BE2C (cell line): ENCODE measurements at places on chromosomes 6 and 20.

DNA sequence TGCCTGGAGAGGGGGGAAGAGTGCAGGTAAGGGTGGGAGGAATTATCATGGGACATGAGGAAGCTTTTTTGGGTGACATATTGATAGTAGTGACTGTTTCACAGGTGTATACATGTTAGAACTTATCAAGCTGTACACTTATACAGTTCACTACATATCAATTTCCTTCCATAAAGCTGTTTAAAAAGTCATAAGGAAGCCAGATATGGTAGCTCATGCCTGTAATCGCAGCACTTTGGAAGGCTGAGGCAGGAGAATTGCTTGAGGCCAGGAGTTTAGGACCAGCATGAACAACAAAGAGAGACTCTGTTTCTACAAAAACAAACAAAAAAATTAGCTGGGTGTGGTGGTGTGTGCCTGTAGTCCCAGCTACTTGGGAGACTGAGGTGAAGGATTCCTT is 21.7 kb downstream of the ZSCAN12 start:
- no peak for DNase-seq

DNA sequence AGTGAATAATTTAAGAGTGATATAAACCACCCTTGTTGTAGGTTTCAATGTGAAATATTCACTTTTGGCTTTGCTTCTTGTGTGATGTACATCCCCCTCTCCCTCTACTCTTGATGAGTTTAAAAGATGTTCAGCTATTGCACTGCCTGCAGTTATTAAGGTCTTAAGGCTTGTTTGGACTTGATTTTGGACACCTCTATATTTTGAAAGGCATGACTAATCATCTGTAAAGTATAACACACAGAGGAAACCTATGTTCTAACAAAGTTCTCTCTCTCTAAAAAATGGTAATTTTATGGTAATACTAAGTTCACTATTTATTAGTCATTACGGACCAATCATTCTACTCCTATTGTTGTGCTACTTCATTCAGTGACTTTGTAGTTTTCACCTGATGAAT is 1719.9 kb downstream of the GRIK2 start:
- no peak for DNase-seq

GRCh38 chr6:89506716-89507617 is 74.0 kb downstream of the ANKRD6 start:
- DNase-seq, result no peak

DNA sequence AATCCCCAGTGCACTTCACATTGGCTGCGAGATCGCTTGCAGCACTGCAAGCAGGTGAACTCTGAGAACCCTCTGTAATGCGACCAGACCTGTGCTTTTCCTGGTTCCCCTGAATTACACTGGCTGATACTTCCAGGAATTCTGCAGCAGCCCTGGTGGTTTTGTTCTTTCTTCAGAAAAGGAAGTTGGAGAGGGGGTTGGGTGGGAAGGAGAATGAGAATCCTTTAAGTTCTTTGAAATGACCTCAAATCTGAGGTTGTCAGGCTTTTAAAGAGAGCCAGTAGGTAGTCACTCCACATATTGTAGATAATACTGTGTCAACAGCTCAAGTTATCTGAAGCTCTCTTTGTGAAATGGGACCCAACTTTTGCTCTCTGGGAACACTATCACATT is 62.4 kb downstream of the GCNT2 start:
- no peak for DNase-seq

DNA sequence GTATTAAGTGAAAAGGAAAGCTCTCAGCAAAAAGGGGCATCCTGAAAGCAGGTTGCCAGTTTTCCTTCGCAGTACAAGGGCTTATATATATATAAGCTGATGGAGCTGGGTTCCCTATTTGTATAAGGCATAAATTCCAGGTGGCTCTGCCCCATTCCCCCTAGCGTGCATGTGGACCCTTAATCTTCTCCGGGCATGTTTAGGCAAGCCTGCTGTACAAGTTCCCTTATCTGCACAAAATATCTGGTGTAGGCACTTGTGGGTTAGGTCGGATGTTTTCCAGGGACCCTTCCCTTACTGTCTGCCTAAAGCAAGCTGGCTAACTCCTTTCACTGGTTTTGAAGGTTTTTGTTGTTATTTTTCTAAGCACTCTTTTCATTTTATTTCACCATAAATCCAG is 140.7 kb downstream of the FUT9 start:
- no peak for DNase-seq

DNA sequence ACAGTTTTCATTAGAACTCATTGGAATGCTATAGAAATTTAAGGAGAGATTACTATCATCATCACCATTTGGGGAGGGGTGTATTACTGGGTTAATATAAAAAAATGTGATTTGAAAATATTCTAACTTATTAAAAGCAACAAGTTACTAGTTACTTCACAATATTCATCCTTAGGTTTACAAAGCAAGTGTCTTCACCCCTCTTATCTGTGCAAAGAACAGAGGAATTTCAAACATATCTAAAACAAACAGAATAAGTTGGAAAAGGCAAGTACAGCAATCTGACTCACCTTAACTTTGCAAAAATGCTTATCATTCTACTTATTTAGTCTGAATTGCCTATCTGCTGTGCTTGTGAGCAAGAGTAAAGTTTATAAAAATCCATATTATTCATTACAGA is 32.9 kb downstream of the DCBLD1 start:
- DNase-seq, result no peak

DNA sequence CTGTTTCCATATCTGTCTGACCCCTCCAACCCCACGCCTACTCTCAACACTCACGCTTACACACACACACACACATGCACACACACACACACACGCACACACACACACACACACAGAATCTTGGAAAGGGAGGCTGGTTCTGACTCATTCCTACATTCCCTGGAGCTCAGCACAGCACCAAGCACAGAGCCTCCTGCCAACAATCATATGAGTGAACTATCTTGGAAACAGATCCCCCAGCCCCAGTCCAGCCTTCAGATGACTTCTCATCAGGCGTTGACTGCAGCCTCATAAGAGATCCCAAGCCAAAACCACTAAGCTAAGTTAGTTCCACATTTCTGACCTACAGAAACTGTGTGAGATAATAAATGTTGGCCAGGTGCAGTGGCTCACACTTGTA is 14.1 kb upstream of the HCK start:
- DNase-seq, result no peak

GRCh38 chr6:156511051-156511450 is 266.1 kb upstream of the ARID1B start:
- no peak for DNase-seq

DNA sequence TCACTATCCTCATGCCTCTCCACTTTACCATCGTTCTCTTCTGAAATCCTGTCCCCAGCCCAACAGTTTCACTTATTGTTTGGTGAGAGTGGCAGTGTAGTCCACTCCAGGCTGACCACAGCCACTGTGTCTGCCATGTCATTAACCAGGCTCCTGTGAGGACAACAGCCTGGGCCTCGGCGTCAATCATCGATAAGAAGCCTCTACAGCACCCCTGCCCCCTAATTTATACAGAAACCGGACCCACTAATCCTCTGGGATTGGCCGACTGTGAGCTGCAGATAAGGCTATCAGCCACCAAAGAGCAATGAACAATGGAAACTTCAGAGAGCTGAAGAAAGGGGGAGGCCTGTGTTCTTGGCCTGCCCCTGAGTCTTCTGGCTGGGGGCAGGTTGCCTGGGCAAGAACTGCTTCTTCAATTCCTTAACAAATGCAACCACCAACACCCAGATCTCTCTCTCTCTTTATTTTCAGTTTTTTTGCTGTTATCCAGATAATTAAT is 3.4 kb downstream of the EGFL8 start:
- no peak for DNase-seq

GRCh38 chr20:44095831-44096230 is 91.2 kb downstream of the JPH2 start:
- DNase-seq, result no peak
